ENCODE measurements at places on chromosomes 1 and 21.

- DNase-seq, result no peak
Measured at GRCh38 chr1:21260405-21261125, 29.7 kb downstream of the ECE1 start.

DNA sequence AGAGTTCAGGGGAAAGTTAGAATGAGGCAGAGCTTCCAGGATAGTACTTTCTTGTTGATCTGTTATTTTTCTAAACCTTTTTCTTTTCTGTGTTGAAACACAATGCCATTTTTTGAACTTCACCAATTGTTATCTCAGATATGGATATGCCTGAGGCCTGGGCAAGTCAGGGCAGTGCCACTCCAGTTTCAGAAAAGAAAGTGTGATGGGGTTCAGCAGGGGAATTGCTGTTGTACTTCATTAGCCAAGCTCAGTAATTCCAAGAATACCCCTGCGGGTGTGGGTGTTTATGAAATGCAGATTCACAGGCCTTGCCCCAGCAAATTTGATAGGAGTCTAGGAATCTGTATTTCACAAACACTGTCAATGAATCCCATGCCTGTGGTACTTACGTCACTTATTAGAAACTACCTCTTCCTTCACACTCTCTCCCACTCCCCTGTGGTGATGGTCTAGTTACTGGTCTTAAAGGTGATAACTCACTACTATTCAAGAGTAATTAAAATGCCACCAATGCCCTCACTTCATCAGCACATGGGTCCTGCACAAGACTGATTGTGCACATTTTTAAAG lies 142.3 kb downstream of the PBX1 start:
- no peak for DNase-seq

DNA sequence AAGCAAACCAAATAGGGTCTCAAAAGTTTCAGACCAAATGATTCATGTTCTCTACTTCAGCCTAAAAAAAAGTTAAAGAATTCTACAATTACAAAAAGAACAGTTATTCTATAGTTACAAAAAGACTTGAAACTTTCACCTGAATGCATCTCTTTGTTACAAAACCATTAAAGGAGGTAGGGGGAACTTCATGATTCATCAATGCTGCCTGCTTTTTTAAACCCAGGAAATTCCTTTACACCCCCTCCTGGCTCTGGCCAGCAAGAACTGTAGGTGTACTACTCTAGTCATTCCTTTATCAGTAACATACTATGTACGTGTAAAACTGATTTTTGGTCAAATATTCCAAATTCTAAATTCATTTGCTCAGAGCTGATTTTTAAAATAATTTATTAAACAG lies 5.0 kb downstream of the FAF1 start:
- DNase-seq, result no peak

DNA sequence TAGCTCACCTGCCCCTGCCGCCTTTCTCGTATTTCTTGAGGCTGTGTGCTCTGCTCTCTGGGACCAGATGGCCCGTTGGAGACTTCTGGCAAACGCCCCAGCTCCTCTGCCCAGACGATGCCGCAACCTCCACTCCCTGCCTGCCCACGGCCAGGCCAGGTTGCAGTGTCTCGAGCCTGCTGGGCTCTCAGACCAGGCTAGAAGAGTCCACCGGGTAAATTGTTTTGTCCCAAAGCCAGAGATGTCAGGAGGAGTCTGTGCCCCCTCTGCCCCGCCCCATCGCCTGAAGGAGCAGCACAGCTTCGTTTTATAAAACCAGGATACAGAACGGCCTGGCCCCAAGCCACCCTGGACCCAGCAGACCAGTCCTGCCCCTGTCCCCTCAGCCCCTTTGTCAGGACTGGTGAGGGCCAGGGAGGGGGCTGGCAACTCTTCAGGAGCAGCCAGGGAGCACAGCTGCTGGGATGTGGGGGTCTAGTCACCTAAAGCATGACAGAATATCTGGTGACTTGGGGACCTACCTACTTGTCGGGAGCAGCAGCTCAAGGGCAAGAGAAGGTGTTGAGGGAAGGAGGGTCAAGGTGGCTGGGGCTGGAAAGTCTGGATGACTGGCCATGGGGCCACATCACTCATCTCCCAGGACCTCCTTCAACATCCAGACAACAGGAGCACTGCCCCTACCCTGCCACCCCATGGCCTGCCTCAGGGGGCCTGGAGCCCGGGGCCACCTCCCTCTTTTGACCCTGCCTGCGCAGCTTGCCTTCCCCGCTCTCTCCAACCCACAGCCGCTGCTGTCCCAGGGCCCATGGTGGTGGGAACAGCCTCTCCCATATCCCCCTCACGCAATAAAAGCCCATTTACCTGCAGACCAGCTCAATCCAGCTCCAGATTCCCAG lies 33.9 kb upstream of the LBR start:
- DNase-seq, result no peak

GRCh38 chr1:226371027-226371694 lies 36.7 kb downstream of the PARP1 start:
- DNase-seq, result no peak

- peak; percentile 15 for DNase-seq
Measured at GRCh38 chr1:231691618-231692259, 65.1 kb downstream of the DISC1 start.

DNA sequence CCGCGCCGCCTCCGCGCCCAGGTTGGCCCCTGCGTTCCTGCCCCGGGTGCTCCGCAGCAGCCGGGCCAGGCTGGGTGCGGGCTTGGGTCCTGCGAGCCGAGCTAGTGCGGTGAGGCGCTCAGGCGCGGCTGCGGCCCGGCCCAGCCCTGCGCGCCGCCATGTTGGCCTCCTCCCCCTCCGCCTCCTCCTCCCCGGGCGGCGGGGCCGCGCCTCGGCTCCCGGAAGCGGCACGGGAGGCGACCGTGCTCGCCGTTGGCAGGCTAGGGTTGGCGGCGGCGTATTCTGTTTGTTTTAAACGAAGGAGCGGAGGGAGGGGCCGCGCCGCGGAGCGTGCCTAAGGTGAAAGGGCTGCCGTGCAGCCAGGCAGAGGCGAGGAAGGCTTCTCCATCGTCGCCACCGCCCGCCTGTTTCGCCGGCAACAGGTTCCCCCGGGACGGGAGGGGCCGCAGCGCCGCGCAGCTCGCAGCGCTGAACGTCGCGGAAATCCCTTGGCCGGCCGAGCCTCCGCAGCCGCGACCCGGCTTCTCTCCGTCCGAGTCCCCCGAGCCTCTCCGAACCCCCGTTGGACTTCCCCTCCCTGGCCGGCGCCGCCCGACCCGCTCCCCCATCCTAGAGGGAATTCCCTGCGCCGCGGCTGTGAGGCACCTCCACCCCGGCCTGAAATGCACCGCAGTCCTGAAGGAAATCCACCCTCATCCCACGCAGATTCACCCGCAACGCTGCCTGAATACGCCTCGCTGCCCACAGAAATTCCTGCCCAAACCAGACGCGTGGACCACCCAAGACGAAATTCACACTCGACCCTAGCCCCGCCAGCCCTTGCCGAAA lies at the start of gene USP24:
Gene USP24 (minus strand): TSS at position 171 of the 828 bp plus-strand sequence. CDS start 251 bp downstream, outside the sequence.
- DNase-seq, result peak; percentile 74

DNA sequence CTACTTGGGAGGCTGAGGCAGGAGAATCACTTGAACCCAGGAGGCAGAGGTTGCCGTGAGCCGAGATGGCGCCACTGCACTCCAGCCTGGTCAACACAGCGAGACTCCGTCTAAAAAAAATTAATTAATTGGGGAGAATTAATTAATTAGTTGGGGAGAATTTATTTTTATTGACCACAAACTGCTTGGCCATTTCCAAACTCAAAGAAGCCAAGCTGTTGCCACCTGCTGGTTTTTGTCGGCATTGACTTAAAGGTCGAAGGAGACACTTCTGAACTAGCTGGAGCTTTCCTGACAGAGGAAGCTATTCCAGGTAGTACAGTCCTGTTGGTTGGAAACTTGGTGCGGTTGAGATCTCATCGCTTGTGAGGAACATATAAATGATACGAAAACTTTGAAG lies 13.1 kb downstream of the MAP1LC3C start:
- DNase-seq, result no peak

DNA sequence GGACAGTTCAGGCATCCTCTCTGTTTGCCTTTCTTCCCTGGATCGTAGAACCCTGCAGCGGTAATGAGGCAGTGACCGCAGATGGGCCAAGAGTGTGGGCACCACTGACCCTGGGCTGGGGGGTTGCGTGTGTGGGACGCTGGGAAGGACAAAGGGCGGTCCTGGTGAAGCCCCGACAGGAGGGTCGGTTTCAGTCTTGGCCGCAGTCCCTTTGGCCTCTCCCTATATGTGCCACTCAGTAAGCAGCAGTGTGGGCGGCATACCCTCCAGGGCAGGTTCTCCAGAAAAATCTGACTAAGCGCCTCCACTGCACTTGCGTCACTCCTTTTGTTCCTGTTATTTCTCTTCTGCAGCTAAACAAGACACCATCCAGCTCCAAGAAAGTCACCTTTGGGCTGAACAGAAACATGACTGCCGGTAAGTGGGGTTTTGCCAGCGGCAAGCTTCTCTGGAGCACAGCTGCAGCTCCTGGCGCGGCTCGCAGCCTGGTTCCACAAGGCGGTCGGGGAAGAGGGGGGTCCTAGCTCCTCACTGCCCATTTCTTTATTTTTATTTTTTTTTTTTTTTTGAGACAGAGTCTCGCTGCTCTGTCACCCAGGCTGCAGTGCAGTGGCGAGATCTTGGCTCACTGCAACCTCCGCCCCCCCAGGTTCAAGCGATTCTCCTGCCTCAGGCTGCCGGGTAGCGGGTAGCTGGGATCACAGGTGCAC lies 27.7 kb upstream of the PDXK start:
- DNase-seq, result no peak

- no peak for DNase-seq
Measured at GRCh38 chr21:44779417-44780136, 22.0 kb downstream of the UBE2G2 start.

- no peak for DNase-seq
Measured at GRCh38 chr1:162040657-162041056, 17.0 kb upstream of the OLFML2B start.

GRCh38 chr1:154839691-154840090 lies 30.4 kb downstream of the KCNN3 start:
- no peak for DNase-seq

DNA sequence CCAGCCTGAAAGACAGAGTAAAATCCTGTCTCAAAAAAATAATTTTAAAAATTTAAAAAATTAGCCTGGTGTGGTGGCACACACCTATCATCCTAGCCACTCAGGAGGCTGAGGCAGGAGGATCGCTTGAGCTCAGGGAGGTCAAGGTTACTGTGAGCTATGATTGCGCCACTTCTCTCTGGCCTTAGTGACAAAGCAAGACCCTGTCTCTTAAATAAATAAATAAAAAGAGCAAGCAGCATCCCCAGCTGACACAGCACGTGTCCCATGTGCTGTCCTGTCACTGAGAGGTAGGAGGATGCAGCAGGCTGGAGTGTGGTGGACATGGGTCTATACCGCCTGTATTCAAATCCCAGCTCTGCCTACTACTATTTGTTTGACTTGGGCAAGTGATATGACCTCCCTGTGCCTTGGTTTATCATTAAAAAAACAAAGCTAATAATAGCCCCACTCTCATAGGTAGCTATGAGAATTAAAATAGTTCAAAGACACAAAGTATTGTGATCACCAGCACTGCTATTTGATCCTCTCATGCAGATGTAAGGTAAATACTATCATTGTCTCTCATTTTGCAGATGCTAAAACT lies 22.2 kb upstream of the ECE1 start:
- DNase-seq, result no peak

GRCh38 chr1:86200901-86201300 lies 44.3 kb upstream of the COL24A1 start:
- DNase-seq, result no peak

GRCh38 chr21:45818276-45818903 lies 163.2 kb upstream of the COL6A1 start:
- no peak for DNase-seq

DNA sequence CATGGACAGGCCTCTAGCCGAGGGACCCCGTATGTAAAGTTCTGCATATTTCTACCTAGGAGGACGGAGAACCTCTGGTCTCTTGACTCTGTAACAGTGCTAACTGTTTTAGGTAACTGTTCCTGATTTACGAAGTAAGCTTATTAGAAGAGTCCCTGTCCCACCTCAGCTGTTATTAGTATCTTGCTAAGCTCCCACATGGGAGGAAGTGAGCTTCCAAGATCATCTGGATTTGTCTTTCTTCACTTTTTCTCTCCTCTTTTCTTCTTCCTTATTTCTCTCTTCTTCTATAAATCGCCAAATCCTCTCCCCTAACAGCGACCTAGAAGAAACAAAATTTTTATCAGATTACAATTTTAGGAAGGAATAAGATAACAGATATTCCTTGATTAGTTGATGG lies 4.4 kb downstream of the CD53 start:
- no peak for DNase-seq

- DNase-seq, result no peak
Measured at GRCh38 chr1:214417545-214418210, 133.7 kb downstream of the PTPN14 start.

DNA sequence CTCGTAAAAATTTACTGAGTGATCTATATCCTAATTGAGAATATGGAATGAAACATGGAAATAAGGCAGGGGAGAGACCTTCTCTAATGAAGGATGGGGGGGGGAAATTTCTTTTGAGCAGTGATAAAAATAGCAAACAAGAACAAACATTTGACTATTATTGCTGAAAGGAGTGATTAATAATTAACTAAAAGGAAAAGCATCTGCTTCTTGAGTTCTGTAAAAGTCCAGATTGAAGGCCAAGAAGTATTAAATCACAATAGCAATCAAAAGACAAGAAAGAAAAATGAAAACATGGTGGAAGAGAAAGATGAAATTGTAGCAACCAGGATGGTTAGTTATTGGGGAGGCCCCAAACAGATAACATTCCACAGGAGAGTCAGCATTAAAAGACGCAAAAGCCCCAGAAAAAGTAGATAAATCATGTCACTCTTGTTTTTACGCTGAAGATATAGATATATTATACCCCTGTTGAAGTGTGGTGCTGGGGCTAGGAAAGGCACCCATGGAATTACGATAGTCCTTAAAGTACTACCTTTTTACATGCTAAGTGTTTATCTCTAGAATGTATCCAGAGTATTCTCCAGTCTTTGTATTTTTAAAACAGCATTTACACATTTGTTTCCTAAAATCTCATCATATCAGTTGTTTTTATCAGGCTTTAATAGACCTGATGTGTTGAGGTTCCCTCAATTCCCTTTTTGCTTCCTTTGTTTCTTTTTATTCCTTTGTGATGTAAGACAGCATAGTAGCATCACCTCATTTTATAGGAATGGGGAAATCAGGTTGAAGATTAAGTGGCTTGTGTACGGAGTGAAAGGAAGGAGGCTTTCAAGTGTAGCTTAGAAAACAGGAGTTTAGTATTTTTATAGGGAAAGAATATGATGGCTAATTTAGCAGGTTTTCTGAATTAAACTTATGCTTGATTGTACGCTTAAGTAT lies 28.9 kb downstream of the DISP1 start:
- DNase-seq, result no peak

- DNase-seq, result no peak
Measured at GRCh38 chr1:172902861-172903381, 147.8 kb downstream of the TNFSF18 start.

GRCh38 chr1:107141491-107142126 lies 770 bp downstream of the NTNG1 start:
- DNase-seq, result peak; percentile 71

DNA sequence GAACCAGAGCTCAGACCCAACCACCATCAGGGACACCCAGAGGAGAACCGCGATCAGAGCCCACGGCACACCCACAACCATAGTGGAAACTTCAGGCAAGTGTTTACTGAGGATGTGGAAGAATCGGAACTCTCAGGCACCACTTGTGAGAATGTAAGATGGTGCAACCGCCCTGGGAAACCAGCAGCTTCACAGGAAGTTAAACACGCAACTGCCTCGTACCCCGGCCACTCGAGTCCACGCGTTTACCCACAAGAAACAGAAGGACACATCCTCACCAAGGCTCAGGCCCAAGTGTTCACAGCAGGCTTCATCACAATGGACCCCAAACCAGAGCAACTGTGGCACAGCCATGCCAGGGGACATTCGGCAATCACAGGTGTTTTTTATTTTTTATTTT lies 51.4 kb upstream of the COL6A2 start:
- no peak for DNase-seq

GRCh38 chr1:152697701-152698600 lies at the start of gene LCE2A:
LCE2A (plus strand) TSS chr1:152698345; CDS start chr1:152698902, 557 bp downstream.
- no peak for DNase-seq
